ENCODE measurements at places on chromosomes 3 and 15. TPM values are rescaled to one million over a fixed set of nuclear protein-coding genes. Genes with fewer than 3 reads are reported as not detected.

Gene MEIS2
- total RNA-seq = 380 TPM

Gene FEZF2
- total RNA-seq = 12.2 TPM

Gene NPAP1
- total RNA-seq = 0.41 TPM

Gene ARRDC4
- 40.4 TPM for total RNA-seq

Gene SNX22
- total RNA-seq = 7.7 TPM

Gene MESP2
- total RNA-seq = not detected

Gene MUC4
- total RNA-seq = 0.41 TPM

Gene TEX9
- 27.3 TPM for total RNA-seq

Gene BTD
- total RNA-seq = 13.9 TPM

Gene CCR3
- total RNA-seq = not detected

Gene POLG
- total RNA-seq = 39.1 TPM

Gene TSC22D2
- total RNA-seq = 11.0 TPM

Data from frontal cortex (tissue), 4 donors.